ENCODE measurements at places on chromosomes 5 and 9.
A peak's percentile ranks its signal among the peaks of the same experiment; 100 is the strongest.

- no peak for DNase-seq
These were observed 83.7 kb downstream of the MYO10 start for GRCh38 chr5:16852251-16853005.

- no peak for DNase-seq
These were observed 13.6 kb downstream of the CKMT2 start for GRCh38 chr5:81246697-81247096.

GRCh38 chr5:116650964-116651363 is 76.3 kb upstream of the SEMA6A start:
- no peak for DNase-seq

- DNase-seq: no peak
These were observed 1.0 kb downstream of the TRIP13 start for GRCh38 chr5:893711-894110.

DNA sequence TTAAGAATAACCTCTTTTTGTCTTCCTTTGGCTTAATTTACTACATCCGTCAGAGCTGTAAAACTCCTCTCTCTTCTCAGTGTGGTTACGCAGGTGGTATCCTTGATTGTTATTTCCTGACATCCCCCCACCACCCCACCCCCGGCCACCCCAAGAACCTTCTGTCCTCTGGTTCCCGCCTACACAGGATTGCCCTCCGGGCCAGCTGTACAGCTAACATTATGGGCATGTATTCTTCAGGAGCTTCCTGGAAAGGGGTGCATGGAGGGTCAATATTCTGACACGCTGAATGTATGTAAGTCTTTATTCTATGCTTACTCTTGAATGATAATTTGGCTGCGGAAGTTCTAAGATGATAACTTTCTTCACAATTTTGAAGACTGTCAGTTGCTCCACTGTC is 13.0 kb upstream of the ANP32B start:
- DNase-seq: no peak

GRCh38 chr9:127612939-127613582 is 984 bp downstream of the STXBP1 start:
- DNase-seq: peak; percentile 72

DNA sequence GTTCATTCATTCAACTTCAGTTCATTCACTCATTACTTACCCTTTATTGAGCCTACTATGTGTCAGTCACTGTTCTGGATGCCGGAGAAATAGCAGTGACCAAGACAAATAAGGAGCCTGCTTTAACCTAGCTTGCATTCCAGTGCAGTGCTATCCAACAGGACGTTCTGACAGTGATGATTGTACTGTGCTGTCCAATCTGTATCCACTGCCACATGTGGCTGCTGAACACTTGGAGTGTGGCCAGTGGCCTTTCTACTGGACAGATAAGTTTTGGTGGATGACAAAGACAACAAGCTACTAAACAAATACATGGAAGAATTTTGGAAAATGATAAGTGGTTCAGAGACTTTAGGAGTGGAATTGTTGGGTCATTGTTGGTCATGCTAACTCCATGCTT is 33.6 kb downstream of the SUB1 start:
- no peak for DNase-seq

DNA sequence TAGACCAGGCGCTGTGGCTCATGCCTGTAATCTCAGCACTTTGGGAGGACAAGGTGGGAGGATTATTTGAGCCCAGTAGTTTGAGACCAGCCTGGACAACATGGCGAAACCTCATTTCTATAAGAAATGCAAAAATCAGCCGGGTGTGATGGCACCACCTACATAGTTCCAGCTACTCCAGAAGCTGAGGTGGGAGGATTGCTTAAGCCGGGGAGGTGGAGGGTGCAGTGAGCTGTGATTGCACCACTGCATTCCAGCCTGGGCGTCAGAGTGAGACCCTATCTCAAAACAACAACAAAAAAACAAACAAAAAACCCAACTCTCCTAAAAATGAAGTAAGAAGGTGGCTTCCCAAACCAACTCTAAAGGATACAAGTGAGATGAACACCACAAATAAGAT is 23.0 kb downstream of the IARS1 start:
- no peak for DNase-seq

- no peak for DNase-seq
These were observed 307.2 kb downstream of the NSG2 start for GRCh38 chr5:174352681-174353080.

DNA sequence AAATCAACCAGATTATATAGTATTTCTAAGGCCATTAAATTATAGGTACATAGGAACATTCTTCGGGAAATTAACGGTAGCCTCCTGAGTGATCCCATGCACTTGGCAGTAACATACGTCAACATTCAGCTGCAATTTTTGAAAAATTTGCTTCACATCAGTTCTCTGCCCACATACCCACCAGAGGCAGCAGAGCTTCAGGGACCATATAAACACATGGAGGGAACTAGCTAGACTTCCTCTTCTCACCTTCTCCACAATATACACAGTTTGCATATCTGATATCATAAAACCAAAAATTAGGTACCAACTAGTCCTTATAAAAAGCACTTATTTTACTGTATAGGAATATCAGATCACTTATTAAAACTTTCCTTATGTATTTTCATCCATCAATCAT is 4.8 kb downstream of the PSIP1 start:
- DNase-seq: no peak

DNA sequence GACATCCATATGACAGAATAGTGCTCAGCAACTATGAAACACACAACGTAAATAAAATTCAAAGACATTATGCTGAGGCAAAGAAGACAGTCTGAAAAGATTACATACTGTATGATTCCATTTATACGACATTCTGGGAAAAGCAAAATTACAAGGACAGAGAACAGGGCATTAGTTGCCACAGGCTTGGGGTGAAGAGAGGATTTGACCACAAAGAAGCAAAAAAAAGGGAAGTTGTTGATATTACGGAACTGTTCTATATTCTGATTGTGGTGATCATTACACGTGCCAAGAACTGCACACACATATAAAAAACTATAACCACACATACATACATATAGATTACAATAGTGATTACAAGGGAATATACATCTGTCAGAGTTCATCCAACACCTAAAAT is 24.1 kb downstream of the CDK5RAP2 start:
- DNase-seq: no peak

DNA sequence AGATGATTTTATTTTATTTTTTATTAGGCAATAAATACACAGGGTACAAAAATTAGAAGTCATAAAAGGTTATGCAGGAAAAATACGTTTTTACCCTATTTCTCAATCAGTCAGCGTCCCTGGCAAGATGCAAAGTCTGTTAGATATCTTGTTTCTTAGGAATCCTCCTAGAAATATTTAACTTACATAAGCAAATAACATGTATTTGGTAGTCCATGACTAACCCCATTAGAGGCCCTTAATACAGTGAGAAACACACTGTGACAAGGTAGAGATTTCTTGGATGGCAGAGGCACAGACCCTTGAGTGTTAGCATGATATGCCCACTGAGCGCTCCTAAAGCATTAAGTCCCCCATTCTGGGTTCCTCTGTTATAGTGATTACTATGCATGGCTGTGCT is 121.2 kb upstream of the ADAMTSL1 start:
- DNase-seq: no peak

GRCh38 chr9:79661279-79661678 is 89.5 kb downstream of the TLE4 start:
- no peak for DNase-seq

DNA sequence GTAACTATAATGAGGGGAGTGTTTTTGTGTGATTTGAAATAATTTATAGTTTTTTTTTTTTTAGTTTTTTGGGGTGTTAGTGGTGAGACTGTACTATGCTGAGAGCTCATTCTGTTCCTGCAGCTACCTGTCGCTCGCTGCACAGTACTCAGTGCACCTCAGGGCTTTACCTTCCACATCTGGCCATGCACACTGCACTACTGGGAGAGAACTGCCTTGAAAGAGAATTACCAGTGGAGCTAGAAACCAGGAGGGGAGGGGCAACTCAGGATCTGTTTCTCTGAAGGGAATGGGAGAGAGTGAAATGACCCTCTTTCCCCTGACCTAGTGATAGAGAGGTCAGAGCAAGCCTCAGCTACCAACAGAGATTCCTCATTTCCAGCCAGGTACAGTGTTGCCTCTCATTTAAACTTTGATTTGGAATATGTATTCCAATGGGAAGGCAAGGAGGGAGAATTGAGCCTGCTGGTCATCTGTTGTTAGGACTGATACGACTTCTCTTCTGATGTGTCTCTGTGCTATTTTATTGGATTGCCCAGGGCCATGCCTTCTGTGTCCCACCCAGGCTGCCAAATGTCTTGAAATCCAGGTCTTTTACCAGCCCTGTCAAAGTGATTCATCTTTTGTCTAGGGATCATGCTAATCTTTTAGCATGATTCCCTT is 8.9 kb downstream of the ATG10 start:
- DNase-seq: no peak

DNA sequence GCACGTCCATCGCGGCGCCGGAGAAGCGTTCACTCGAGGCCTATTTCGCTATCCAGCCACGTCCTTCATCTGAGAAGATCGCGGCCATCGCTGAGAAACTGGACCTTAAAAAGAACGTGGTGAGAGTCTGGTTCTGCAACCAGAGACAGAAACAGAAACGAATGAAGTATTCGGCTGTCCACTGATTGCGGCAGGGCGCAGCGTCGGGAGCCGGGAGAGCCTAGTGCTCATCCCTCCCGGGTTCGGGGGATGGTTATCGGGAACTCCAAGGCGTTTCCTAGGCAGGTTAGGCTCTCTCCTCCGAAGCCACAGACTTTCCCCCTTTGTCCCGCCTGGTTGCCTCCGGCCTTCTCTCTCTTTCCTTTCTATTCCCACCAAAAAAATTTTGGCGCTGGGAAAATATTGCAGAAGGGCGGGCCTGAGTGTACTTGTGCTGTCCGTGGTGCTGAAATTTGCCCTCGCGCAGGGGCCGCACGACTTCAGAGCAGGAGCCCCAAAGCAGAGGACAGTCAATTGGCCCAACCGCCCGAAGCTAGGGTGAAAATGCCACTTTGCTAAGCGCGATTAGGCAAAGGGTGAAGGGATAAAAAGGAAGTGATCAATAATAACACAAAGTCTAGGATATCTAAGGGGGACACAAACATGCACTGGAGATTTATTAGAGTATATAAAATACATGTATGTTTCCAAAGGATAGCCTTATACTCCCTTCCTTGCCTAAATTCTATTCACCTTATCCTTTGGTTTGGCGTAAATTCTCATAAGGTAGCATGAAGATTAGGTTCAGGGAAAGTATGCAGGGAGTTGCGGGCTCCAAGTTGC is 1.8 kb downstream of the POU4F3 start:
- DNase-seq: peak; percentile 61

GRCh38 chr9:35044071-35044470 is 28.4 kb downstream of the VCP start:
- no peak for DNase-seq

DNA sequence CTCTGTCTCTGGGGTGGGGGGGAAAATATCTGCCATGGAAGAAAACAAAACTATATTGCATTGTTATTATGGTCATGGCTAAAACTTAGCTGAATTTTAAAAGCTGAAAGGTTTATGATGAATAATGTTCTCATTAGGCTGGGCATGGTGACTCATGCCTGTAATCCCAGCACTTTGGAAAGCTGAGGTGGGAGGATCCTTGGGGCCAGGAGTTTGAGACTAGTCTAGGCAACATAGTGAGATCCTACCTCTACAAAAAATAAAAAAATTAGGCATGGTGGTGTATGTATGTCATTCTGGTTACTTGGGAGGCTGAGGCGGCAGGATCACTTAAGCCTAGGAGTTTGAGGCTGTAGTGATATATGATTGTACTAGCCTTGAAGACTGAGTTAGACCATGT is 44.5 kb downstream of the IPO11 start:
- DNase-seq: peak; percentile 33

DNA sequence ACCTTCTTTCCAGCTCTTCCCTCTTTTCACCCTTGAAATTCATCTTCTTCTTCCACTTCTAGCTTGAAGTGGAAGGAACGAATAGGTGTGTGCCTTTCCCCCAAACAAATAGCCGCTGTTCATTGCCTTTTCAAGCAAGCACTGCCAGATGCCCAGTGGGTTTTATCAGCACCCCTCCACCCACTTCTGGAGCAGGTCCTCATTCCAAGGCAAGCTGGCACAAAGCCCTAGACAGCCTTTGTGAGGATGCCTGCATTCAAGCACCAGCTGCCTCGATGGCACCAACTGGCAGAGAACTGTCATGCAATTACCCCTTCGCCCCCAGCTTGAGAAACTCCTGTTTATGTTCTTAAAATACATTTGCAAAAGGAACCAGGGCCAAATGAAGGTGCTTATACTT is 36.5 kb downstream of the SERINC5 start:
- no peak for DNase-seq

DNA sequence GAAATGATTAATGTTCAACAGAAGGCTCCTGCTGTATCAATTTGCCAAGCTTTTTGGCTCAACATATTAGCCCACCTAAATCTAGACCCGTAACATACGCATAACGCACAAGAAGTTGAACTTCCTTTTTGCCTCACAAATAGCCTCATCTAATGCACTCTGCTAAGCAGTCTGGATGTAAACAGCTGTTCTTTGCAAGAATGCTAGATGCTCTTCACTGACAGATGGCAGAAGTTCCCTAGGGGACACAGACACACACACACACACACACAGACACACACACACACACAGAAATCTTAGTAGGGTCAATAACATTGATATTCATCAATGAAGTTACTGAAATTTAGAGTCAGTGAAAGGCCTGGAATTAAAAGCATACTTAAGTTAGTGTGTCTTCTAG is 13.2 kb upstream of the PCA3 start:
- DNase-seq: no peak

DNA sequence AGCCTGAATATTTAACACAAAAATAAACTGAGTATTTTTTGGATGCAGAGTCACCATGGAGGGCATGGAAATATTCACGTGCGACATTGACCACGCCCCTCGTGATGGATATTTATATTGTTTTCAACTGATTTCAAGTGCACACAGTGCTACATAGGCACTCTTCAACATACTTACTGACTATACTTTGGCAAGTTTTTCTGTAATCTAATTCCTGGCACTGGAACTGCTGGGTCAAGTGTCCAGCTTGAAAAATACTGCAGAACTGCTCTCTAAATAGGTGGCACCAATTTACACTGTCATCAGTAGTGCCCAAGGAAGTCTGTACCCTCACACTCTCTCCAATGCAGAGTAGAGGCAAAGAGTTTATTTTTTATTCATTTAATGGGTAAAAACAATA is 65.1 kb downstream of the FBN2 start:
- no peak for DNase-seq

GRCh38 chr9:112726428-112726827 is 8.5 kb upstream of the INIP start:
- no peak for DNase-seq

DNA sequence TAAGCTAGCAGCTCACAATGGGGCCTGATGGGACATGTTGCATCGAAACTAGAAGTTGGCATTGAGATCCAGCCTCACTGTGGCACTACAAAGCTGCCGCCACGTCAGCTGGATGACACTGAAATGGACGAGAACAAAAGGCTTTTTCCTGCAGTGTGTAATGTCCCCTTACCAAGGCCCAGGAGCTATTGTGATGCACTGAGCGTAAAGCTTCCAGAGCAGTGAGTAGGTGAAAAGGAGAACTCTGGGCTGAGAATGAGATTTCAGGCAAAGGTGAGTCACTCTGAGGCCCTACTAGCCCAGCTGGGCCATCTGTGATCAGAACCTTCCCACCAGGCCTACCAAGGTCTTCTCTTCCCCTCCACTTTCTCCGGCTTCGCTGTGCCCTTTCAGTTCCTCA is 528.1 kb upstream of the KLF4 start:
- DNase-seq: no peak

- no peak for DNase-seq
These were observed 28.8 kb downstream of the JAKMIP2 start for GRCh38 chr5:147753765-147754164.
